ENCODE measurements at places on chromosomes 4 and X.

DNA sequence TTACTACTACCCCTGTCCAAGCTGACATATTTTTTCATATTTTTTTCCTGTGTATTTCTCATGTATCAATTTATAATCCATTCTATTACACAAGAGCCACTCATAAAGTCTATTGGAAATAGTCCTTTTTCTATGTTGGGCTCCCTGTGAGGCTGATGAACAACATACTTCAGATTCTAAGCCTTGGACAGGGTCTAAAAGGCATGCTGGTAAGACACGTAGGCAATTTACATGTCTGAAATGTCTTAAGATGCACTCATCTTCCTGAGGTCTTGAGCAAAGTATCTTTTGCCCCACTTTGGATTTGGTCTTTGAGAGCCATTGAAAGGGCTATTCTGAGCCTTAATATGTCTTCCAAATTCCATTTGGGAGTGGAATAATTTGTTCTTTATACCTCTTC is 31.8 kb downstream of the OCIAD1 start:
- no peak for DNase-seq

DNA sequence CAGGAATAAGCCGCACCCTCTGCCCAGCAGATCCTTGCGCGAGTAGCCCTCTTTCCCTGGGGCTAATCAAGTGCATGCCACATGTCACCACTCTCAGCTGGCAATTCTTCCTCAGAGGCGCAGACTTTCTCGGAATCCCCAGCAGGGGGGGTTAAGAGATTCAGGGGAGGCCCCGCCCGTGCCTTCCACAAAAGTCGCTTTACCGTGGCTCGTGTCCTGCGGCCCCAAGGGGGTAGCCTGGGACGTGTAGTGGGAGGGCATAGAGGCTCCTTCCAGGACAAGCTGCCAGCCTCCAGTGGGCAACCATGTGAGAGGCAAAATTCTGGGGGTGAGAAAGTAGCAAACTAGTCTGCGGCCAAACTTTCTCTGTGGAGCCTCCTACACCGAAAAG is 652 bp downstream of the SRPX start:
- no peak for DNase-seq

- DNase-seq = no peak
Observed at GRCh38 chr4:111417521-111417920, 727.7 kb upstream of the FAM241A start.

DNA sequence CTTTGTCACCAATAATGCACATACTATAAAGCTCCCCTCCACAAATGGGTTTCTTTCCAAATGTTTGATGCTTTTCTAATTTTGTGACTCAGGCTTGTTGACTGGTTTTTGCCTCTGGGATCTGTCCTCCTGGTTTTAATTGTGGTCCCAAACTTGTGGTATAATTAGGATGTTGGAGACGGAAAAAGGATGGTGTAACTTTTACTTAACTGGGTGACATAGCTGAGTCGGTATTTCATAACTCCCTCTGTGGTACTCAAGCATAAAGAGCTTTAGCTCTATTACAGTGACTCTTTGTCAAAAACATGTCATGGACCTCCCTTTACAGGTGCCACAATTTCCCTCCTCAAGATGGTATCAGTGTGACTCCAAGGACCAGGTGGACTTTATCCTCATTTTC is 119.7 kb upstream of the RBPJ start:
- no peak for DNase-seq

DNA sequence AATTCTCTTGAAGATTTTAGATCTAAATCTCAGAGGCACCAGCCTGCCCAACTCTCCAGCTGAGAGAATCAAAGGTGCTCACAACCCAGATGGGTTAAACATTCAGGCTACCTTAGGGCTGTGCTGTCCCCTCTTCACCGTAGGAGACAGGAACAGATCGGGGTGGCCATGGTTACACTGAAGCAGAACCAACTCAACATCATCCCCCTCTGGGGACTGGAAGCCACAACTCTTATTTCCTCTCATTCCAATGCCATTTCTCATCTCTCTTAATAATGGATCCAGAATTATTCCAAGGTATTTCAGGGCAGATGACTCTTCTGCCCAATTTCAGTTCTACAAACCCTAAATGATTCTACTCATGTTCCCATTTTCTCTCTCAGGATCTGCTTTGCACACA is 109.7 kb downstream of the NKX6-1 start:
- no peak for DNase-seq

- DNase-seq = no peak
Observed at GRCh38 chr4:159016593-159017024, 86.3 kb upstream of the RAPGEF2 start.

- DNase-seq = no peak
Observed at GRCh38 chr4:179692222-179692621, 2250.0 kb upstream of the AGA start.

Data from breast epithelium (tissue), 4 donors.